ENCODE measurements at places on chromosomes 5 and 9.
A peak's percentile ranks its signal among the peaks of the same experiment; 100 is the strongest.

GRCh38 chr5:147856801-147857200 lies 21.7 kb upstream of the SCGB3A2 start:
- DNase-seq, result no peak

GRCh38 chr5:151078490-151079262 lies 2.2 kb downstream of the TNIP1 start:
- DNase-seq, result no peak

DNA sequence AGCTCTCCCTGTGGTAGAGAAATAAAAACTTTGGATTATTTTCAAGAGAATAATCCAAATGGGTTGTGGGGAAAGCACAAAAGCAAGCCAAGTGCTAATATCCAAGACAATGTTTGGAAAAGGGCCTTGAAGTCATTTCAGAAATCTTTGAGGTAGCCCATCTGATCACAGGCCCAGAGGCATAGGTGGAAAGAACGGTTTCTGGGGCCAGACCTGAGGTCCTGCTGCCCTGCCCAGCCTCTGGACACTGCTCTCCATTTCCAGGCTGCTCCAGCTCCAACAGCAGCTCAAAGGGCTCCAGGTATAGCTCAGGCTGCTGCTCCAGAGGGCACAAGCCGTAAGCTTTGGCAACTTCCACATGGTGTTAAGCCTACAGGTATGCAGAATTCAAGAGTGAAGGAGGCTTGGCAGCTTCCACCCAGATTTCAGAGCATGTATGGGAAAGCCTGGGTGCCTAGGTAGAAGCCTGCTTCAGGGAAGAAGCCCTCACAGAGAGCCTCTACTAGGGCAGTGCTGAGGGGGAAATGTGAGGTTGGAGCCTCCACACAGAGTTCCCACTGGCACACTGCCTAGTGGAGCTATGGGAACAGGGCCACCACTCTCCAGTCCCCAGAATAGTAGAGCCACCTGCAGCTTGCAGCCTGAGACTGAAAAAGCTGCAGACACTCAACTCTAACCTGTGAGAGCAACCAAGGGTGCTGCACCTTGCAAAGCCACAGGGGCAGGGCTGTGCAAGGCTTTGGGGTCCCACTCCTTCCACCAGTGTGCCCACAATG lies 133.1 kb downstream of the PIK3R1 start:
- no peak for DNase-seq

GRCh38 chr9:7186175-7186574 lies 428.4 kb downstream of the KDM4C start:
- peak; percentile 33 for DNase-seq

GRCh38 chr5:142859037-142859436 lies 88.9 kb downstream of the ARHGAP26 start:
- no peak for DNase-seq

GRCh38 chr5:126801992-126802294 lies 25.0 kb downstream of the LMNB1 start:
- DNase-seq, result no peak

DNA sequence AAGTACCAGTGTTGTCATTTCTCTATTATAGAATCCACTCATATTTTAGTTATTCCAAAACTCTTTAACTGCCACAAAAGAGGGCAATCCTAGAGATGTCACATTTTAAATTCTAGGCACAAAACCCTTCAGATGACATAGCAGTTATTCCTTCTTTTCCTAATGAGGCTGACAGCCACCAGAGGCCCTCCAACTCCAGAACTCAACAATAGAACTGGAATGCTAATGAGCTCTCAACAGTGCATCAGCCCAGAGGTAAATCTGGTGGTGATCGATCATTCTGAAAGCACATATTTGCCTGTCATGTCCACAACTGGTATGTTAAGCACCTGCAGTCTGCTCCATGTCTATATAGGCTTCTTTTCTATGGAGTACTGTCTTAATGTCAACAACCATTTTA lies 40.2 kb upstream of the RAB3C start:
- no peak for DNase-seq

DNA sequence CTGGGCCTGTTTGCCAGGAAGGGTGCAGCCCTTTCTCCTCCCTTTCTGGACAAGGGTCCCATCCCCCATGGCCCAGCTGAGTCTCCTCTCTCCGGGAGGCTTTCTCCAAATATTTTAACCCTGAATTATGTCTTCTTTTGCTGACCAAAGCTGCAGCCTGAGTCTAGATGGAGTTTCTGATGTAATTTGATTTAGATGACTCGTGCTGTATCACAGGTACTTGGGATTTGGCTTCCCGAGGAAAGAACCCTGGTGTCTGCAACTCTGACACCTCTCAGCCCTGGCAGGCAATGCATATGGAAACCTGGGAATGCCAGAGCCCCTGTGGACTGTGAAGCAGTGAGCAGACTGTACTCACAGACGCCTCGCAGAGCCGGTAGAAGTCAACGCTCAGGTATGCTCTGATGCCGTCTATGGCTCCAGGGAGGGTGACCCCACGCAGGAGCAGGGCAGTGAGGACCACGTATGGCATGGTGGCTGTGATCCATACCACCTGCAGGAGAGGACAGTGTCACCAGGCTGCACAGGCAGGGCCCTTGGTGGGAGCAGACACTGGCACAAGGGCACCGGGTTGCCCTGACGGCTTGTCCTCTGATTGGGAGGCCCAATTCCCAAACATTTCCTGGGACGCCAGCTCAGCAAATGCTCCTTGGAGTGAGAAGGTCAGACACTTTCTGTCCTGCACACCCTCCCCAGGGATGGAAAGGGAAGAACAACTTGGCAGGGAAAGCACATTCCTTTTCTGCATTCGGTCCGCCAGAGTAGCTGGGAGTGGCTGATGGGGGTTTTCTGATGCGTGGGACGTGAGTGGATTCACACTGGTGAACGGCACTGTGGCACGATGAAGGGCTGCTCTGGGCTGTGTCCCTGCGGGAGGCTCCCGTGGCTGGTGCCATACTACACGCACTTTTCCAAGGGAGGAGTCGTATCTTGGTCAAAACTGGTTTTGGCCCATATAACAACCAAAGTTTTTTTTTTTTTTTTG lies 24.7 kb downstream of the SLC6A3 start:
- no peak for DNase-seq

GRCh38 chr9:98977246-98977714 lies 33.6 kb downstream of the COL15A1 start:
- DNase-seq, result no peak

Data from NT2/D1 (cell line).